HFFc6 (cell line): ENCODE measurements at places on chromosomes 11 and 22.

- DNase-seq = no peak
Measured at GRCh38 chr11:16160146-16160545, 196.2 kb downstream of the SOX6 start.

GRCh38 chr22:47621253-47621652 is 858.8 kb downstream of the TBC1D22A start:
- DNase-seq = no peak

DNA sequence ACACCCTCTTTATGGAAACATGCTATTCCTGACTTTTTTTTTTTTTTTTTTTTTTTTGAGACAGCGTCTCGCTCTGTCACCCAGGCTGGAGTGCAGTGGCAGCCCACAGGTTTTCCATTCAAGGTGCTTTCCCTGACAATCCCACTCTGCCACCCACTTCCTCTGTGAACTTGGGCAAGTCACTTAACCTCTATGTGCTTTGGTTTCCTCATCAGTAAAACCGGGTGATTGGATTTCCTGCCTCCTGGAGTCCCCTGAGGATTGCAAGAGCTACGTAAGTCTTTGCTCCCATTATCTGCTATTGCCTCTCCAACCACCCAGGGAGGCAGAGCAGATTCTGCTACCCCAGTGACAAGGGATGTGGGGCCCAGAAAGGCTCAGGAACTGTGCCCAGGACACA is 54.1 kb downstream of the CELSR1 start:
- DNase-seq = no peak

DNA sequence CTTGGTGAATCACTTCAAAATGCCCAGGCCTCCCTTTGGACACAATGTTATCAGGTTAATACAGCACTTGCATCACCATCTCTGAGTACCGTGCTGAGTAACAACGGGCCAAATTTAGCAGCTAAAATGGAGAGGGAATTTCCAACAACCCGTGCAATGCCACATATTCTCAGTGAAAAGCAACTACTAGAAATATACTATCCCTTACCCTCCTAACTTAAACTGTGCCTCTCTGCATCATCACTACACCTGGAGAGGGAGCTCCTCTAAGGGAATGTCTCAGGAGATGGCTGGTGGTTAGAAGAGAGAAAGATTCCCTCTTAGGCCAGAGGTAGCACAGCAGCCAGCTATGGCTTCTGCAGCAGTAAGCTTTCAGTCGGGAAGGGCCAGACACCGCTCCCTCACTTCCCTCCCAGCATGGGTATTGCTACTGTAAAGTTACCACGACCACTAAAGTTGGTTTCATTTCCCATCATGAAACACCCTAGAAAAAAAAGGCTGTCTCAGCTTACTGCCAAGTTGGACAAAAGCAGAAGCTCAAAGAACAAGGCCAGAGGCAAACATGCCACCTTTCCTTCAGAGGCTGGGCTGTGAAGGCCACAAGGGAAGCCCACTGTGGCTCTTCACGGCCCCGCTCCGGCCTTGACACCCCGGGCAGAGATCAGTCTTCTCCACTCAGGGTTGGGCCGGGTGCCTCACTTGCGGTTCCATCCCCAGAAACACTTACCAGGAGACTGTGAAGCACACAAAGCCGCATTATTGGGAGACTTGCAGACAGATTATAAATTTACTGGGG is 3.9 kb downstream of the MAML2 start:
- DNase-seq = peak; percentile 46

GRCh38 chr11:111777094-111778046 is 11.2 kb upstream of the PPP2R1B start:
- peak; percentile 62 for DNase-seq

GRCh38 chr22:41230401-41230785 is 10.3 kb downstream of the CHADL start:
- no peak for DNase-seq

GRCh38 chr11:36478700-36479329 is 31.3 kb downstream of the TRAF6 start:
- peak; percentile 54 for DNase-seq

GRCh38 chr22:24146194-24146616 is 35.1 kb upstream of the SUSD2 start:
- peak; percentile 56 for DNase-seq

DNA sequence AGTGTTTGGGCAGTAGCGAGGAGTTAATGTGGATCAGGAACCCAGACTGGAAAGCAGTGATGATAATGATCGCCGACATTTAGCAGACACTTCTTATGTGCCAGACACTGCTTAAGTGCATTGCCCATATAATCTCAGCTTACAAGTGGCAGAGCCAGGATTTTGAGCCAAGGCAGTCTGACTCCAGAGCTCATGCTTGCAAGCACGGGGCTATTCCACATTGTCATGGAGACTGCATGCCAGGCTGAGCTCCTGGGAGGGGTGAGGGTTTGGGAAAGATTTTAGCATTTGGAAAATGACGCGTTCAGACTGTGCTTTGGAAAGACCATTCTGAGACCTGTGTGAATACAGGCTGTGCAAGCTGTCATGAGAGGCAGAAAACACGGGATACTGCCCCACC is 302.7 kb downstream of the DDX10 start:
- DNase-seq = peak; percentile 24

- no peak for DNase-seq
Measured at GRCh38 chr11:102581066-102581465, 44.1 kb downstream of the MMP20 start.

GRCh38 chr11:125951731-125952130 is 5.9 kb downstream of the VSIG10L2 start:
- DNase-seq = no peak

DNA sequence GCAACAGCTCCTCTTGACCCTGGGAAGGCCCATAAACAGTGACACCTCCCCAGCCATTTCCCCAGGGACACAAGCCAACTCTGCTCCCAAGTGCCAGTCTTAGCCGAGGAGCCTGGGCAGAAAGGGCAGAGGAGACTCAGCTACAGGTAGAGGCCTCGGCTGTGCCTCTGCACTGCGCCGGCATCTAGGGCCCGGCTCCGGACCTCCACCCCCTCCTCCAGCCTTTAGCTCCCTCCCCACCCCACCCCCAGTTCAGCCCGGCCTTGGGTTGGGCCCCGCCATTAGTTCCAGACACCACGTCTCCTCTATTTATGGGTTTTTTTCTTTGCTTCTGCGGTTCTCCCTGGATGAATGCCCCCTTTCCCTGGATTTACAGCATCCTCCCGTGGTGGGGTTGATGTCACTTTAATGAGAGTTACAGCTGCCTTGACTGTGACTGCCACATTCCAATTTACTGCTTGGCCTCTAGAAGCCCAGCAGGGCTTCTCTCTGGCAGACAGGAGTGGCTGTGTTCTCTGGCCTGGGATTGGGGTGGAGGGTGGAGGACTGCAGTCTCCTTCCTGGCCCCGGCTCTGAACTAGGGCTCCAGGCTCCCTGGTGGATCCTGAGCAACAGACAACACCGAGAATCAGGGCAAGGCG is 13.5 kb upstream of the OAF start:
- no peak for DNase-seq

- DNase-seq = no peak
Measured at GRCh38 chr11:83736684-83737083, 450.5 kb upstream of the CCDC90B start.

DNA sequence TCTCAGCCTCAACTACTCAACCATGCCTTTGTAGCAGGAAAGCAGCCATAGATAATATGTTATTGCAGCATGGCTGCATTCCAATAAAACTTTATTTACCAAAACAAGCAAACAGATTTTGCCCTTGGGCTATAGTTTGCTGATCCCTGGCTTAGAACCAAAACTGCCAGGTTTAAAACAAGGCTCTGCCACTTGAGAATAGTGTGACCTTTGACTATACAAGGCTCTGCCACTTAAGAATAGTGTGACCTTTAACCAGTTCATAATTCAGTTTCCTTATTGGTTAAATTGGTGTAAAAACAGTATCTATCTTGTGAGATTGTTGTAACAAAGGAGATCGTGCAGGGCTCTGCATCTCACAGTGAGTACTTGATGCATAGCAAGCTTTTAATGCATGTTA is 217.3 kb upstream of the MTNR1B start:
- no peak for DNase-seq

- no peak for DNase-seq
Measured at GRCh38 chr11:3867209-3868091, 12.0 kb downstream of the STIM1 start.

- DNase-seq = peak; percentile 73
Measured at GRCh38 chr11:46675288-46675851, 25.0 kb downstream of the ARHGAP1 start.

GRCh38 chr11:72998676-72999075 is 143.4 kb downstream of the FCHSD2 start:
- no peak for DNase-seq

DNA sequence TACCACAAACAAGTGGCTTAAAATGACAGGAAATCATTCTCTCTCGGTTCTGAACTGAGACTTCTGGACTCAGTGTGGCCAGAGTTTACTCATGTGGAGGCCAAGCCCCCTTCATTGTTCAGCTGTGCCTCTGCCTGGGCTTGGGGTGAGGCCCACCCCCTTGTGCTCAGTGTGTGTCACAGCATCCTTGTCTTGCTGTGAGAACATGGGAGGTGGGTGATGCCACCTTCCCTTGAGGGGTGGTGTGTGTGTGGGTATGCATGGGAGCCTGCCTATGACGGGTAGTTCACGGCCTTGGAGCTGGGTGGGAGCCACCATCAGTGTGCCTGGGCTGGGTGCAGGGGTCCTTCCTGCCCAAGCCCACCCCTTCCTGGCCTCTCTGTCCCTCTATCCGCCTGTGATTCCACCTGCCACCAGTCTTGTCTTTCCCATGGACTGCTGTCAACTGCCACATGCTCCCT is 101.7 kb downstream of the MORC2 start:
- DNase-seq = no peak

DNA sequence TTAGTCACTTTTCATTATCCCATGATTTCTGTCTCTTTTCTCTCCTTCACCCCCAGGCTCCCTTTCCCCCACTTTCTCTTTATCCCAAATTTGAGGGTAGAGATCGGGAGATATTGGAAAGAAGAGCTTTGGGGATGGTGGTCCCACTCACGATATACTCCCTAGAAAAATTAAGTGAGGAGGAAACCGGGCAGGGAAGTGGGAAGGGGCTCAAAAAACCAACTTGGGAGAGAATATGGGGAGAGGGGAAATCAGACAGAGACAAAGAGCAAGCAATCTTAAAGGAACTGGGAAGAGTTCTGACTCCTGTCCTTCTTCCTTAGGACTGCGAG is 941 bp upstream of the DCHS1 start:
- no peak for DNase-seq

DNA sequence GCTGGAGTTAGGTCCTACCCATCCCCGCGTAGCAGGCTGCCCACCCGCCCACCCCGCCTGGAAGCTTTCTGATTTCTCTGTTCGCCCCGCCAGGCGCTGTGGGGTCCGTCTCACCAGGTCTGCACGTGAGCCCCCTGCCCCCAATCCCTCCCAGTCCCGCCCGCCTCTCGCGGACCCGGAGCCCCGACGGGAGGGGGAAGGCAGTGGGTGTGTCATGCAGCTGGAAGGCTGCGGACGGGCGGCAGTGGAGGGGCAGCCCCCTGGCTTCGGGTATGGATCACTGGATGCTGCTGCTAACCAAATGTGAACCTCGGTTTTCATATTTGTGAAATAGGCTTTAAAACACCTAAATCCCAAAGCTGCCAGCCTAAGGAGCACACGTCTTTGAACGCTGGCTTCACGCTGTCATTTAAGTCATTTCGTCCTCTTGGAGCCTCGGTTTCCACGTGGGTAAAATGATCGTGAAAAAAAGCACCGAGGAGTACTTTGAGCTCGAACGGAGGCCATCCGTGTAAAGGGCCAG is 568 bp upstream of the BIK start:
- DNase-seq = no peak

DNA sequence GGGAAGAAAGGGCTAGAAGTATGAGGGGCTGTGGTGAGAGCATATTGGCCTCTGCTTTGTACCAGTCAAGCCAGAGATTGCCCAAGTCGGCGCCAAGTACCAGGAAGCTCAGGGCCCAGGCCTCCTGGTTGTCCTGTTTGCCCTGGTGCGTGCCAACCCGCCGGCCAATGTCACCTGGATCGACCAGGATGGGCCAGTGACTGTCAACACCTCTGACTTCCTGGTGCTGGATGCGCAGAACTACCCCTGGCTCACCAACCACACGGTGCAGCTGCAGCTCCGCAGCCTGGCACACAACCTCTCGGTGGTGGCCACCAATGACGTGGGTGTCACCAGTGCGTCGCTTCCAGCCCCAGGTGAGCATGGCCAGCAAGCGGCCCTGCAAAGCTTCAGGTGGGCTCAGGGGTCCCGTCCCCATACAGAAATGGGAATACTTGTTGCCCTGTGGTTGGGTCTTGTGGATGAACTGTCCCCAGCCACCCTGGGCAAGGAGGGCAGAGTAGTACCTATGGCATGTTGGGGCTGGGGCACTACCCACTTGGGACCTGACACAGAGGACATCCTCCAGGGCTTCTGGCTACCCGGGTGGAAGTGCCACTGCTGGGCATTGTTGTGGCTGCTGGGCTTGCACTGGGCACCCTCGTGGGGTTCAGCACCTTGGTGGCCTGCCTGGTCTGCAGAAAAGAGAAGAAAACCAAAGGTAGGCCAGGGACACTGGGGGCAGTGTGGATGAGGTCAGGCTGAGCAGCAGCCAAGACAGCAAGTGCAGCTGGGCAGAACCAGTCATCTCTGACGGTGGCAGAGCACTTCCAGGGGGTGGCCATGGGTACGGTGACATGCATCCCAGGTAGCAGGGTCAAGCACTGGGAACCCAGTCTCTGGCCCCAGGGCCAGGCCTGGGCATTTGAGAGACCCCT is 2.1 kb downstream of the TMEM25 start:
- no peak for DNase-seq

DNA sequence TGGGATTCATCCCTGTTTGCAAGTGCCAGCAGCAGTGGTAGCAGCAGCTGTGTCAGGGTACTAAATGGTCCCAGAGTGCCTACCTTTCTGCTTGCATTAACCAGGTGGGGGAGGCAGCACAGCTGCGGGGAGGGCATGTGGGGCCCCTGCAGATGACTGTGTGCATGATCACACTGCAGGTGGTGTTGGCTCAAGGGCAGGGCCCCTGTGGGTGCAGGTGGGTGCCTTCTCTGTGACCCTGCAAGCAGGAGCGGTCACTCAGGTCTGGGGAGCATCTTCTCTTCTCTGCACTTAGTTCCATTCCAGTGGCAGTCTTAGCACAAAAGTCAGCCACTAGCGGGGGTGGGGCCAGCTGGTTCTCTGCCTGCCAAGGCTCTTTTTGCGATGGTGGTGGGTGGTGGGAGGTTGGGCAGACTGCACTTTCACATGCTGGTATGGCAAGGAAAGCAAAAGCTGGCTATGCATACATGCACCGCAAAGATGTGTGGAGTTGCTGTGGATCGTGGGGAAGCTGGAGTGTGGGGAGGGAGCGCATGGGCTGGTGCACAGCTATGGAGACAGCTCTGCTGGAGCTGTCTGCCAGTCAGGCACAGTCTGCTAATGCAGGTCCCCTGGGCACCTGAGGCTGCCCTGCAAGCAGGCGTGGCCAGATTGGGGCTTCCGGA is 157.1 kb downstream of the DYNC2H1 start:
- DNase-seq = no peak

- no peak for DNase-seq
Measured at GRCh38 chr11:1953489-1954266, 6.5 kb downstream of the MRPL23 start.
